ENCODE measurements at places on chromosomes 3 and 15.

- DNase-seq, result peak; percentile 81
Observed at GRCh38 chr3:36494461-36495109, 114.3 kb downstream of the STAC start.

- DNase-seq, result no peak
Observed at GRCh38 chr15:58016581-58017175, 48.8 kb downstream of the ALDH1A2 start.

GRCh38 chr15:78342021-78342420 lies 1.9 kb downstream of the CRABP1 start:
- no peak for DNase-seq

GRCh38 chr3:100170486-100170885 lies 56.2 kb upstream of the FILIP1L start:
- no peak for DNase-seq

DNA sequence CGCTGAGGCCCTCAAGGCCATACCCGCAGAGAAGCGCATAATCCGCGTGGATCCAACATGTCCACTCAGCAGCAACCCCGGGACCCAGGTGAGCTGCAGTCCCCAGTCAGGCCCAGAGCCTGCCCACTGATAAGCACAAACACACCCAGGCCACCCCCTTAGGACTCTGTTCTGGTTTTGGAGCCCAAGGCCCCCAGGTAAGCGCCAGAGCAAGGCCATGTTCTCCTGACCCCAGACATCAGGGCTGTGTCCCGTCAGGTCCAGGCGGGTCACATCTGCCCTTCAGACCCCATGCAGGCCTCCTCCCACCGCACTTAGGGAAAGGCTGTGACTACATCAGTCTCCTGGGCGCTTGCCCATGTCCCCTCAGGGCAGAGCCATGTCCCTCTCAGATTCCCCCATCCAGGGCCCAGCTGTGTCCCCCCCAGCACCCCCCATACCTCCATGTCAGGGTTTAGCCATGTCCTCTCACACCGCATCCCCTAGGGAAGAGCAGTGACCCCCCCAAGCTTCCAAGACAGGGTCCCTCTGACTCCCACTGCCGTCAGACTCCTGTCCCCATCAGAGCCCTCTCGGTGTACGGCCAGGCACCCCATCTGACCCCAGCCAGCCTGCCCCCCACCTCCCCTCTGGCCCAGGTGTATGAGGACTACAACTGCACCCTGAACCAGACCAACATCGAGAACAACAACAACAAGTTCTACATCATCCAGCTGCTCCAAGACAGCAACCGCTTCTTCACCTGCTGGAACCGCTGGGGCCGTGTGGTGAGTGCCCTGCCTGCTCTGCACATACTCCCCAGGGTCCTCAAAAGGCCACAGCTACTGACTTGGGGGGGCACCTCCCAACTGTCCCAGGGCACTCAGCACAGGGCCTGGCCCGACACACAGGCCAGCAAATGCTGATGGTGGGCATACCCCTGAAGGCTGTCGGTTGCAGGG lies 1.6 kb downstream of the PARP3 start:
- no peak for DNase-seq

- DNase-seq, result no peak
Observed at GRCh38 chr3:77137559-77137958, 97.7 kb downstream of the ROBO2 start.

DNA sequence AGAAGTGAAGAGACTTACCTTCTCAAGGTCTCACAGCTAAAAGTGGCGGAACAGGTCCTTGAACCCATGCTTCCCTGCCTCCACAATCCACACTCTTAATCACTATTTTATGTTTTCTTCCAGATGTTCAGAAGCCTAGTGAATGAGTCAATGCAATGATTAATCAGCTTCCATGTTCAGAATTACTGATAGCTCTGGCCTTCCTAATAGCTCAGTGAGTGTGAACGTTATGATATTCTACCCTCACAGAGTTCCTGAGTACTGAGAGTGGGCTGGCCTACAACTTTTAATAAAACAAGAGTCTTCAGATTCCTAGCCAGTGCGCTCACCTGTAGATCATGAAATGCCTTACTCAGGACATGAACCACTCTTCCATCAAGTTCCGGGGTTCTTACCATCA lies 443.0 kb upstream of the ADAMTS9 start:
- DNase-seq, result peak; percentile 11

DNA sequence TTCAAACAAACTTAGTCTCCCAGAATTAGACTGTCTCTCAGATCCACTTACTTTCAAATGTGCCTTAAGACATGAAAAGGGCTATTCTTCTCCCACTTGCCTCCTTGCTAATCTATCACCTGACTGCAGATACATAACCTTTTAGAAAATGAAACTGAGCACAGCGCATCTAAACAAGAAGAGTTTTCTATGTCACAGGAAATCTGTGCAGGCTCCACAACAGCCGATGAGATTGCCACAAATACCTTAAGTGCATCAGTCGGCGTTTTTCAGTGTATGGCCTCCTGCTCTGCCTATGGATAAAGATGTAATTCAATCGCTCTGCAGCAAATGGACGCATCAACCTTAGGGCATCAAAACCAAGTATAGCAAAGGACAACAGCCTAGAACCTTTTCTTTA lies 544.2 kb downstream of the FOXP1 start:
- no peak for DNase-seq

DNA sequence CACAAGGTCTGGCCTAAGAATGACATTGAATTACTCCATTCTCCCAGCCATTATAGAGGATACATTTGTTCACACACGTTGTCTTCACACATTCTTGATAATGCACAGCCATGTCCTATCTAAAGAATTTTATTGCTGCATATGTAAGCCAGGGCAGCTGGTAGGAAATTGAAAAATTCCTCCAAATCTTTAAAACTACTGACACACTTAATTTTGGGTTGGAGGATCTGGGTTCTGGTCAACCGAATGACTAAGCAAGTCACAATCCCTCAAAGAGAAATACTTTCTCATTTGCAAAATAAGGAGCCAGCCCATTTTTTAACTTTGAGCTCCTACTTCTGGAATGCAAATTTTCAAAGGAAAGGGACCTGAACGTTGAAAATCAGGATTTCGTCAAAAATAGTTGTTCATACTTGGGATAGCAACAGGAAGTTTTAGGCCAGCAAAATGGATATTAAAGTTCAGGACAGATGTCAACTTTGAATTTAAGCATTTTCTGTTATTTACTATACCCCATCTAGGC lies 638.3 kb downstream of the NTRK3 start:
- no peak for DNase-seq

- peak; percentile 5 for DNase-seq
Observed at GRCh38 chr15:45242289-45242688, 9.7 kb upstream of the SLC28A2 start.

DNA sequence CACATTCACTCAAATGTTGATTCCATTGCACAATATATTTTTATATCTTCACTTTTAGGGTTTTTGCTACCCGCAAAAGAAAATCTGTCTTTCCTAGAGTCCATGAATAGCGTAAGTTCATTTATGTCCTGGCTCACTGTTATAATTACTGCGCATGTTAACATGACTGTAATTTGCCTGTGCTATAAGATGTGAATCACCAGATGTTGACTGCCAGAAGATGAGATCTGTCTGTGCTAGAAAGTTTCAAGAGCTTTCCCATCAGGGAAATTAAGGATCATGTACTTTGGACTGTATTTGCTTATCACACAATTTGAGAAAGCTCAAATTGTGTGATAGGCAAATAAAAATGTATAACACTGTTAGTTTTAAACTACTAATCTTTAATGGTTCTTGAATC lies 322.5 kb downstream of the CHL1 start:
- no peak for DNase-seq

- DNase-seq, result no peak
Observed at GRCh38 chr3:71436337-71436736, 147.2 kb downstream of the FOXP1 start.

GRCh38 chr3:33848624-33849347 lies 50.4 kb downstream of the PDCD6IP start:
- no peak for DNase-seq

DNA sequence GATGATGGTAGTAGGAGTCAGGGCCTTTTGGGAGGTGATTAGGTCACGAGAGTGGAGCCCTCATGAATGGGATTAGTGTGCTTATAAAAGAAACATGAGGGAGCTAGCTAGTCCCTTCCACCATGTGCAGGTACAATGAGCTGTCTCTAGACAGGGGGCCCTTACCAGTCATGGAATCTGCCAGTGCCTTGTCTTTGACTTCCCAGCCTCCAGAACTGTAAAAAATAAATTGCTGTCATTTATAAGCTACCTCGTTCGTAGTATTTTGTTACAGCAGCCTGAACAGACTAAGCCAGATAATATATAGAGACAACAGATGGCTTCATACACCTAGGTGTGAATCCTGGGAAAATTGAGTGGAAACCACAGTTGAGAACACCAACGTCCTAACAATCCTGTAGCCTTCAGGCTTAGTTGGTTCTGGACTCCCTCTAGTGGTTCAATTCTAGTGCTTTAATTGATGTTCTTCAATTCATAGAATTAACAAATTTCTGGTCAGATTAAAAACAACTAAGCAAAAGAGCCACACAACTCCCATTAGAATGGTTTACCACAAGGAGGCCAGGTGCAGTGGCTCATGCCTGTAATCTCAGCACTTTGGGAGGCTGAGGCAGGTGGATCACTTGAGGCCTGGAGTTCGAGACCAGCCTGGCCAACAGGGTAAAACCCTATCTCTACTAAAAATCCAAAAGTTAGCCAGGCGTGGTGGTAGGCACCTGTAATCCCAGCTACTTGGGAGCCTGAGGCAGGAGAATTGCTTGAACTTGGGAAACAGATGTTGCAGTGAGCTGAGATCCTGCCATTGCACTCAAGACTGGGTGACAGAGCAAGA lies 21.3 kb upstream of the GATM start:
- peak; percentile 79 for DNase-seq

DNA sequence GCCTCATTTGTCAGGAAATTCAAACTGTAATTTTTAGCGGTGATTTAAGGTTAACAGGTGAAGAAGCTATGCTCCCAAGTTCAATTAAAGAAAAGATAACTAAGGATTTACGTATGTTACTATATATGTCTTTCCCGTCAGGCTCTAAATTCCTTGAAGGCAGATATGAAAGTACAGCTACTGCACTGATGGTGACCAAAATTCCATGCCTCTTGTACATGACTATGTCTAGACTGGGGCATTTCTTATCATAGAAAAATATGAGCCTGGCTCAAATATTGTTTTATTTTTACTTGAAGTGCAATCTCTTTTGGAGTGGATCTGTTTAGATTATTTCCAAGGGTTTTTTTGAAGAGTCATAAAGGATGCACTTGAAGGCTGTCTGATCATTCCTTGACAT lies 647.1 kb upstream of the KCNMB2 start:
- peak; percentile 43 for DNase-seq

- DNase-seq, result no peak
Observed at GRCh38 chr3:22966349-22966748, 236.8 kb upstream of the UBE2E2 start.

GRCh38 chr15:59594493-59594942 lies 17.1 kb upstream of the GCNT3 start:
- DNase-seq, result peak; percentile 87
